ENCODE measurements at places on chromosomes 4 and X. TPM values are rescaled to one million over a fixed set of nuclear protein-coding genes. Genes with fewer than 3 reads are reported as not detected.
A peak's percentile ranks its signal among the peaks of the same experiment; 100 is the strongest.

PWWP3B gene
- total RNA-seq: 1.8 TPM

DNA sequence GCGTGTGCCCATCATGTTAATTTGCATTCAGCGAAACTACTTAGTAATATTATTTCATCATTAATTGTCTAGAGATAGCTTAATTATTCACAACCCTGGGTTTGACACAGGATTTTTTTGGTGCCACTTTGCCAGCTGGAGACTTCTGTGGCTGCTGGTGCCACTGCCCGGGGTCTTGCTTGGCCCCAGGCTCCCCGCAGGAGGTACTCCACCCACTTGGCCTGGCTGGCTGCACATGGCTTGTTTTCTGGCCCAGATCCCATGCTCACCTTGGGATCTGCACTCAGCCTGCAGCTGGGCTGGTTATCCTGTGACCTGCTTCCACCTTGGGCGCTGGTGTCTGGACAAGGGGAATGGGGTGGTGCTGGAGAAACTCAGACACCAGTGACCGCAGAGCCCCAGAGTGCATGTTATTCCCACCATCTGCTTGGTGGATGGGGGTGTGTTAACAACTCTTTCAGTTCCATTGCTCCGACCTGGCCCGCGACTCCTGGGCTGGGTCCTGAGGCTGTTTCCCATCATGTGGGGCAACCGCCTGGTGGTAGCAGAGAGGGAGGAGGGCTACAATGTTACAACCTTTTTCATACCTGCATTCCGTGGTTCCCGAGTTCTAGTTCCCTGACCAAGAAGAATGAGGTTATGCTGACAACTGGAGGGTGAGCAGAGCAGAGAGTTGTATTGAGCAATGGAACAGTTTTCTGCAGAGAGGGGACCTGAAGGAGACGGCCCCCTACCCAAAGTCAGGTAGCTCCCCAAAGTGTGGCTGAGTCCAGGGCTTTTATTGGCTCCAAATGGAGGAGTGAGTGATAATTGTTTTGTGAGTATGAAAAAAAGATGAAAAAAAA is 1950.0 kb upstream of the IGFBP7 start:
- H3K27me3 ChIP-seq: no peaks in the 10 kb centered on the region
- H3K4me3 ChIP-seq: no peak overlapping the region
- no peaks in the 10 kb centered on the region for H3K36me3 ChIP-seq
- no peak for DNase-seq

GRCh38 chrX:23945206-23945605 is 37.4 kb downstream of the CXorf58 start:
- H3K4me1 ChIP-seq: no peaks in the 10 kb centered on the region
- no peaks in the 10 kb centered on the region for H3K36me3 ChIP-seq
- no peaks in the 10 kb centered on the region for H3K27me3 ChIP-seq
- no peak overlapping the region for H3K4me3 ChIP-seq

DNA sequence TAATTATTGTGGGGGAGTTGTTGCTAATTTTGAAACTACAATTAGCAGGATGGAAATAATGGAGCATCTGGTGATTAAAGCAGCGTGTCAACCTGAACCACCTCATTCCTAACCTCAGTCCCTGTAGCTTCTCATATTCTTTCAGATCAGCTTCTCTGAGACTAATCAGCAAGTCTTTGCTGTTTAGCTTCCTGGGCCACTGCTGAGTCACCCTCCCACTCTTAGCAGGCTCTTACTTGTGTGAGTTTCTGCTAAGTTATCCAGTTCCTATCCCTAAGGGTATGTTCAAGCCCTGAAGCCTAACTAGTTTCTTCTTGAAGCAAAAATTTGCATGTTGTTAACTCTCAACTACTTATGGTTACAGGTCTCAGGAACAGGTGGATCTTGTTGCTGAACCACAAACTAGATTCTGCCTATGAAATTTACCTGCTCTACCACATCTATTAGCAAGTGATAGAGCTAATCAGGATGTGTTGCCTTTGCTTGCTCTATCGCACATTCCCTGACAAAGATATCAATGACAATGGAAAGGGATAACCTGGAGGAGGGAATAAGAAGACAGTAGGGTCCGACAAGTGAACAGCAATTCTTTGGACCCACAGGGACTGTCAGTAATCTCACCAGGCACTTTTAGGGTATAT is 134.2 kb downstream of the EIF4E start:
- no peak overlapping the region for H3K27ac ChIP-seq
- no peaks in the 10 kb centered on the region for H3K27me3 ChIP-seq
- no peak overlapping the region for H3K4me3 ChIP-seq
- DNase-seq: no peak
- no peaks in the 10 kb centered on the region for H3K36me3 ChIP-seq

- no peak overlapping the region for H3K4me3 ChIP-seq
- no peaks in the 10 kb centered on the region for H3K36me3 ChIP-seq
- no peak for DNase-seq
- no peak overlapping the region for H3K27ac ChIP-seq
- H3K27me3 ChIP-seq: no peaks in the 10 kb centered on the region
Observed at GRCh38 chr4:67158666-67159065, 386.6 kb downstream of the CENPC start.

GRCh38 chr4:13647031-13647430 is 19.5 kb upstream of the BOD1L1 start:
- no peak overlapping the region for H3K27ac ChIP-seq
- H3K36me3 ChIP-seq: no peaks in the 10 kb centered on the region
- no peak for DNase-seq
- H3K4me1 ChIP-seq: no peaks in the 10 kb centered on the region

GRCh38 chr4:176286728-176287127 is 17.7 kb upstream of the ASB5 start:
- H3K4me1 ChIP-seq: no peaks in the 10 kb centered on the region
- no peaks in the 10 kb centered on the region for H3K27me3 ChIP-seq
- H3K27ac ChIP-seq: no peak overlapping the region
- no peak for DNase-seq

MAGEC2 gene
- total RNA-seq: not detected

SHROOM2 gene
- 0.22 TPM for total RNA-seq

RBPJ gene
- 34.7 TPM for total RNA-seq

UCHL1 gene
- total RNA-seq: 38.5 TPM

FAM9B gene
- total RNA-seq: not detected

GRCh38 chrX:72685018-72685417 is 29.1 kb downstream of the PHKA1 start:
- H3K4me1 ChIP-seq: no peaks in the 10 kb centered on the region
- H3K36me3 ChIP-seq: no peaks in the 10 kb centered on the region
- DNase-seq: no peak
- no peak overlapping the region for H3K4me3 ChIP-seq
- H3K27ac ChIP-seq: no peak overlapping the region

GRCh38 chr4:172998527-172999469 is 169.8 kb upstream of the GALNT7 start:
- no peaks in the 10 kb centered on the region for H3K36me3 ChIP-seq
- peaks cover 3% of the 10 kb centered on the region for H3K4me1 ChIP-seq
- H3K27me3 ChIP-seq: no peaks in the 10 kb centered on the region

GRCh38 chr4:73341454-73341853 is 62.6 kb upstream of the ALB start:
- no peaks in the 10 kb centered on the region for H3K4me1 ChIP-seq
- DNase-seq: no peak
- no peak overlapping the region for H3K27ac ChIP-seq
- H3K4me3 ChIP-seq: no peak overlapping the region
- no peaks in the 10 kb centered on the region for H3K27me3 ChIP-seq

DNA sequence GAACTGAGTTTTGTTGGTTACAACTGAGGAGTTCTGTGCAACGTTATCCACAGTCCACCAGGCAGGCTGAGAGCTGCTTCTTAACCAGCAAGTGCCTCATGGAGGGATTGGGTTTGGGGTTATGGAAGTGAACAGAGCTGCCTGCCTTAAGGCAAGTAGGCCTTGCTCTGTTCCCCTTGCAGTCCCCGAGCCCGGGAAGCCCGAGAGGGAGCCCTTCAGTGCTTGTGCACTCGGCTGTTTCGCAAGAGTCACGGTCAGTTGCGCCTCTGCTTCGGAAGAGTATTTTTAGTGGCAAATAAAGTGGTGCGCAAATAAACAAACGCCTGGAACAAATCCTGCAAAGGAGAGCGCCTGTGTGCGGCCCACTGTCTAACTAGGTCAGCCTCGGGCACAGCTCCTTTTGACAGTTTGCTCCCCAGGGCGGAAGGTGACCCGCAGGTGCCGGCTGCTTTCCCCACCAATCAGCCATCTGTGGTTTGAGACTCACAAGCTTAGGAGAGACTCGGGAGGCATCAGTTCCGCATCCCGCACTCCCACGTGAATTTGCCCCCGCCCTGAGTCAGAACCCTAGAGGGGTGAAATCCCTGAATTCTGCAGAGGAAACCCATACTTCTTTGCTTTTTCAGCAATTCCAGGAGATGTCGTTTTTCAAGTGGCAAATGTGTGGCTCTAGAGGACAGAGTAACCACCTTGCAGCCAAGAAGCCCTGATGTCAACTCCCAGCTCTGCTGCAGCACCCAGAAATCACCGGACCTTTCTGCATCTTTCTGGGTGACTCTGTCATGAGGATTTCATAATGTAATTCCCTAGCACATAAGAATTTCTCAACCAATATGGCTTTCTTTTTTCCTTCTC is 56.8 kb downstream of the LGI2 start:
- no peak for DNase-seq
- no peak overlapping the region for H3K4me3 ChIP-seq
- no peak overlapping the region for H3K27ac ChIP-seq
- H3K36me3 ChIP-seq: no peaks in the 10 kb centered on the region

- no peak overlapping the region for H3K27ac ChIP-seq
- H3K27me3 ChIP-seq: peaks cover 5% of the 10 kb centered on the region
- H3K4me1 ChIP-seq: no peaks in the 10 kb centered on the region
- no peaks in the 10 kb centered on the region for H3K36me3 ChIP-seq
Observed at GRCh38 chr4:804804-805203, 21.1 kb downstream of the CPLX1 start.

DNA sequence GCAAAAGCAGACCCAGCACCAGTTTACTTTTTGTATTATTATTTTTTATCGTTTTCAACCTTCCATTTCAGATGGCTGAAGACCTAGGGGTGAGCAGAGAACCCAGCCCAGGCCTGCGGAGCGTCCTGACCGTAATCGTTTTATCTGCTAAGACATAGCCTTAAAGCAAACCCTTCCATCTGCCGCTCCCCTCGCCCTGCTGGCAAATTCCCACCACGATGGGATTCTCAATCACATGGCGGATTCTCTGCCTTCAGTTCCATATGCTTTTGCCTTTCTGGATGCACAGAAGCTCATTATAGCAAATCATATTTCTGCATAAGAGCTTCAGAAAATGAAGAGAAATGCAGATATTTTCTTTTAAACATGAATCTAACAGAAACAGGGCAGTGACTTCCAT is 18.6 kb upstream of the XG start:
- peaks cover 55% of the 10 kb centered on the region for H3K36me3 ChIP-seq
- no peaks in the 10 kb centered on the region for H3K4me1 ChIP-seq
- no peak overlapping the region for H3K27ac ChIP-seq
- DNase-seq: no peak

DNA sequence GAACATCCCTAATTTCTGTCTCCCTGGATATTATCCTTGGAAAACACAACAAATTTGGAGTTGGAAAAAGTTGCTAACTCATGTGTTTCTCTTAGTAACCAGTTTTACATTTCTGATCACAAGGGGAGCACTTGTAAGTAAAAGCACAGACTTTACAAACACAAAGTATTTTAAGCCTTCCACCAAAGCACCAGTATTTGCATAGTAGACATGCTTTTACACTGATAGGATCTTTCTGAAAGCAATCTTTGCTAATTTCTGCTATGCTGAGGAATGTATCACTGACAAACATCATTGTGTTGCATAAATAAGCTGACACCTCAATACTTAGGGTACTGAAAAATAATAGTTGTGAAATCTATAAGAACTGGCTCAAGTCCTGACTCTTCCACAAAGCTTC is 100.6 kb downstream of the MID1 start:
- no peak overlapping the region for H3K27ac ChIP-seq
- no peaks in the 10 kb centered on the region for H3K4me1 ChIP-seq
- DNase-seq: no peak
- no peak overlapping the region for H3K4me3 ChIP-seq
- H3K27me3 ChIP-seq: no peaks in the 10 kb centered on the region
- no peaks in the 10 kb centered on the region for H3K36me3 ChIP-seq

EVC gene
- total RNA-seq: 9.8 TPM

- no peak for DNase-seq
- peaks cover 24% of the 10 kb centered on the region for H3K4me1 ChIP-seq
Observed at GRCh38 chr4:146278986-146279385, 64.6 kb downstream of the REELD1 start.

DNA sequence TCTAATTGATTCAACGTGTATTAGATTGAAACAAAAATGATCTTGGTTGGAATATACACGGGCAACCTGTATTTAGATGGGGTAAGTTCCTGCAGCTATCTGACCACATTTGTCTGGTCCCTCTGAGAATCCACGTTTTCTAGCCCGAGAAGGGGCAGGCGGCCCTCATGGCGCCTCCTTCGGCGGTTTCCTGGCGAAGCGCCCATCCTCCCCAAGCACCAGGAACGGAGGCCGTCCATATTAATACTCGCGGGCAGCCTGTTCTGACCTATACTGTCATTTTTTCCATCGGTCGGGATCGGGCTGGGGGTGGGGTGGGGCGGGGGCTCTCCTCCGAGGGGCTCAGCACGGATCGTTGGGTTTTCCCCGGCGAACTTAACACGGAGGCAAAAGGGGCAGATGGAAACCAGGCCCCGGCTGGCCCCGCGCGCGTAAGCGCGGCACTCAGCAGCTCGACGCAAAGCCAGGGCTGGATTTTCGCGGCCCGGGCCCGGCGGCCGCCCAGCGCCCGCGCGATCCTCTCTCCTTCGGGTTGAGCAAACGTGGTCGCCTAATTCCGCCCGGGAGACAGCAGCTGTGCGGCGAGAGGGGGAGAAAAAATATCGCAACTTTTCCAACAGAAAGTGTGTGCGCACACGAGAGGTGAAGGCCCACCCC is 77.2 kb upstream of the BCOR start:
- DNase-seq: no peak
- peak overlapping the region; percentile 89 for H3K27ac ChIP-seq
- peak overlapping the region; percentile 64 for H3K4me3 ChIP-seq
- H3K36me3 ChIP-seq: no peaks in the 10 kb centered on the region
- peaks cover 43% of the 10 kb centered on the region for H3K27me3 ChIP-seq

DNA sequence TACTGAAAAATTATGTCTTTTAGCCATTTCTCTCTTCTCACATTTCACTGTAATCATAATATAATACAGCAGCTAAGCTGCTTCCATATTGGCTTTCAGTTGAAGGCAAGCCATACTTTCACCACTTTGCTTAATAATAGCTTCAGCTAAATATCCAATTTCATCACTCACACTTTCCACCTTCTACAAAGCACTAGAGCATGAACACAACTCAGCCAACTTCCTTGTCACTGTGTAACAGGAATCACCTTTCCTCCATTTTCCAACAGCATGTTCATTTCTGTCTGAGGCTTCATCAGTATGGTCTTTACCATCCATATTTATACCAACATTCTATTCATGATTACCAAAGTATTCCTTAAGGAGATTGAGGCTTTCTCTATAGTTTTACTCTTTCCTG is 219.8 kb upstream of the CTSO start:
- DNase-seq: no peak
- H3K27ac ChIP-seq: no peak overlapping the region
- no peaks in the 10 kb centered on the region for H3K27me3 ChIP-seq
- no peak overlapping the region for H3K4me3 ChIP-seq
